ENCODE measurements at places on chromosomes 5 and 9. TPM values are rescaled to one million over a fixed set of nuclear protein-coding genes. Genes with fewer than 3 reads are reported as not detected.

The OR1J2 gene
- total RNA-seq = not detected

GRCh38 chr5:16615741-16616535 is 859 bp downstream of the RETREG1 start:
- peak overlapping the region; percentile 80 for H3K27ac ChIP-seq
- H3K4me1 ChIP-seq = peaks cover 13% of the 10 kb centered on the region
- peaks cover 13% of the 10 kb centered on the region for H3K27me3 ChIP-seq
- peak overlapping the region; percentile 74 for H3K4me3 ChIP-seq

DNA sequence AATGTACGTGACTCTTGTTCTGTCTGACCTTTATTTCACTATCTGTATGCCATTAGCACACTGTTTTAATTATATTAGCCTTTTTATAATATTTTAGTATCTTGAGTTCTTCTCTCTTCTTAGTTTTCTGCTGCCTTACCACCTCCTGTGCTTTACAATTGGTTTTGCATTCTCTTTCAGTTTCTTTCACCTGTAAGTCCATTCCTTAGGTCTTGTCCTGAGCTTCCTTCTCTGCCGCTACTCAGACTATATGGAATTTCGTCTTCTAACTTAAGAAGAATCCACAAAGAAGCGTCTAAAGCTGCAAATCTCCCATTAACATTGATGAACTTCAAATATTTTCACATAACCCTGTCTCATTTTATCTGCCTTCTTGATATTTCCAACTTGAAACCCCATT is 642.9 kb downstream of the MAT2B start:
- no peak overlapping the region for H3K4me3 ChIP-seq
- no peak overlapping the region for H3K27ac ChIP-seq
- no peak for DNase-seq
- H3K4me1 ChIP-seq = no peaks in the 10 kb centered on the region
- no peaks in the 10 kb centered on the region for H3K36me3 ChIP-seq

The PCDHA6 gene
- 0.92 TPM for total RNA-seq

The MED27 gene
- 17.8 TPM for total RNA-seq

The BAG1 gene
- total RNA-seq = 135 TPM

DNA sequence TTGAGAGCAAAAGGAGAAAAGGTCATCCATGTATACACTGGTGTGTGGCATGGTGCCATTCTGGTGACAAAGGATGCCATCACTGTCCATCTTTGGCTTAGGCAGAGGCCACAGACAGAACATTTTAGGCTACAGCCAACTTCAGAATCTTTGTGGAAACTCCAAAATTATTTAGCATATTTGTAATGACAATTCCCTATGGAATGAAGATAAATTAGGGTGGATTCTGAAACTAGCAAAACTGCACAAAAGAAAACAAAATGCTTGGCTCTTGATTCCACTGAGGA is 92.5 kb downstream of the FBXW11 start:
- H3K27me3 ChIP-seq = no peaks in the 10 kb centered on the region
- no peak overlapping the region for H3K4me3 ChIP-seq
- no peak overlapping the region for H3K27ac ChIP-seq
- no peak for DNase-seq
- H3K36me3 ChIP-seq = peaks cover 7% of the 10 kb centered on the region

DNA sequence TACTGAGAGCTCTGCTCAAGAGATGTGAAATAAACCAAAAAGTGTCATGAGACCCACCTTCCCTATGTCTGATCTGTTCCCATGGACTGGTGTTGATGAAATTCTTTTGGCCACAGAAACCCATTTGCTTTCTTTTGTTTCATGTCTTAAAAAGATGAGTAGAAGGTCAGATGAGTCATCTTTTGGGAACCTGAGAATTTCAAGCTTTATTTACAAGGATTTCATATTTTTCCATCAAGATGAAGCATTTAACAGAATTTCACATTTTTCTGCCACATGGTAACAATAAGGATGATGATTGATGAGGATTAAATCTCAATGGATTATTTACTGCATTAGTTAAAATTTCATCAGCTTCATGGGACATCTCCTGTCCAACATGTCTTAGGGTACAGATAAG is 337.8 kb downstream of the DEPDC1B start:
- no peak overlapping the region for H3K4me3 ChIP-seq
- DNase-seq = no peak
- H3K27me3 ChIP-seq = no peaks in the 10 kb centered on the region
- H3K4me1 ChIP-seq = no peaks in the 10 kb centered on the region

GRCh38 chr9:16475996-16476395 is 394.5 kb downstream of the BNC2 start:
- no peaks in the 10 kb centered on the region for H3K4me1 ChIP-seq
- H3K4me3 ChIP-seq = no peak overlapping the region
- no peaks in the 10 kb centered on the region for H3K36me3 ChIP-seq
- H3K27ac ChIP-seq = no peak overlapping the region
- no peak for DNase-seq

The PRUNE2 gene
- 10.6 TPM for total RNA-seq

- no peaks in the 10 kb centered on the region for H3K36me3 ChIP-seq
- no peak for DNase-seq
- H3K4me1 ChIP-seq = peaks cover 12% of the 10 kb centered on the region
- no peak overlapping the region for H3K27ac ChIP-seq
- no peaks in the 10 kb centered on the region for H3K27me3 ChIP-seq
Observed at GRCh38 chr5:145540375-145540774, 294.8 kb downstream of the PRELID2 start.

The ASTN2 gene
- 7.0 TPM for total RNA-seq

- H3K27me3 ChIP-seq = no peaks in the 10 kb centered on the region
- H3K4me1 ChIP-seq = no peaks in the 10 kb centered on the region
- H3K27ac ChIP-seq = peak overlapping the region; percentile 76
- H3K36me3 ChIP-seq = no peaks in the 10 kb centered on the region
Observed at GRCh38 chr9:136614372-136614922, 48.3 kb upstream of the EGFL7 start.

The SH3GL2 gene
- 2.9 TPM for total RNA-seq

DNA sequence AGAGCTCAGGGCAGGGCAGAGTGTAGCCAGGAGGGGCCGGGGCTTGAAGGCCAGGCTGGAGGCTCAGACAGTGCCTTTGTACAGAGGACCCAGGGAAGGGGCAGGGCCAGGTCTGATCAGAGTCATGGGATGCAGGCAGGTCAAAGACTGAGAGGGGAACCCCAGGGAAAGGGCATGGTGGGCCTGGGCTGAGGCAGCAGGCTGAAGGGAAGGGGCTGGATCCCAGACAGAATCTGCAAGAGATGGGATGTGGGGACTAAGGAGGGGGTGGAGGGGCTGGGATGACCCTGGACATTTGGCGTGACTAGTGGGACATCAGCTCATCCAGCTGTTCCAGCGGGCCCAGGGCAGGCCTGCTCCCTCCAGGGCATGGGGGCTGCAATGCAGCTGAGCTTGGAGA is 15.5 kb upstream of the MRNIP start:
- peaks cover 76% of the 10 kb centered on the region for H3K36me3 ChIP-seq
- H3K27ac ChIP-seq = no peak overlapping the region
- no peak overlapping the region for H3K4me3 ChIP-seq
- no peaks in the 10 kb centered on the region for H3K27me3 ChIP-seq
- H3K4me1 ChIP-seq = no peaks in the 10 kb centered on the region
- DNase-seq = no peak

GRCh38 chr9:13971966-13972655 is 341.8 kb downstream of the NFIB start:
- H3K27ac ChIP-seq = no peak overlapping the region
- no peaks in the 10 kb centered on the region for H3K27me3 ChIP-seq
- H3K4me1 ChIP-seq = peaks cover 9% of the 10 kb centered on the region
- H3K4me3 ChIP-seq = no peak overlapping the region

DNA sequence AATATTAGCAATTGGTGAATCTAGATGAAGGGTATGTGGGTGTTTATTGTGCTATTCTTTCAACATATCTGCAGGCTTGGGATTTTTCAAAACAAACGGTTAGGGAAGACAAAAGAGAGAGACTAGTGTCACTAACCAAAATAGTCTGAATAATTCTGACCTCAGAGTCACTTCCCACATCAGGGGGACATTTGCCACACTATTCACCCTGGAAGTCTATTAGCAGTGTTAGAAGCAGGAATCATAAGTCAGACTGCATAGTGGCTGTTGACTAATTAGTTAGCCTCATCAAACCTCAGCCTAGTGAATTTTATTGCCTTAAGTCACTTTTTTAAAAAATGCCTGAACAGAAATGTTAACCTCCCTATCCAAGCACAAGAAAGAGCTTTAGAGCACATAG is 169.2 kb upstream of the RGMB start:
- H3K4me1 ChIP-seq = no peaks in the 10 kb centered on the region
- DNase-seq = no peak

DNA sequence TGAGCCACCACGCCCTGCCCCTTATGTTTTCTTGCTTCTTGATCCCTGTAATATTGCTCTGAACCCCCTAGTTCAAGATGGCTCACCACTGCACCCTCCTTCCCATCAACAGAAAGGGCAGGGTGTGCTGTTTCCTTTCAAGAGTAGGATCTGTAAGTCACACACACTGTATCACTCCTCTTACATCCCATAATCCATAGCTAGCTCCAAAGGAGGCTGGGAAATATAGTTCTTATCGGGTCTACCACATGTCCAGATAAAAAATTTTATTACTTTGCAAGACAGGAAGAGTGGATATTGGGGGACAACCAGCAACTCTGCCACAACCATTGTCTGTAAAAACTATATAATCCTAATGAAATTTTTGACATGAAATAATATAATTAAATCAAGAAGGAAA is 79.6 kb downstream of the C9orf50 start:
- H3K4me3 ChIP-seq = no peak overlapping the region
- H3K36me3 ChIP-seq = no peaks in the 10 kb centered on the region
- no peak for DNase-seq
- no peaks in the 10 kb centered on the region for H3K27me3 ChIP-seq

GRCh38 chr9:104238668-104239067 is 144.6 kb downstream of the SMC2 start:
- no peaks in the 10 kb centered on the region for H3K27me3 ChIP-seq
- H3K4me1 ChIP-seq = no peaks in the 10 kb centered on the region
- no peak overlapping the region for H3K27ac ChIP-seq
- no peak overlapping the region for H3K4me3 ChIP-seq
- H3K36me3 ChIP-seq = no peaks in the 10 kb centered on the region

- no peak for DNase-seq
- H3K36me3 ChIP-seq = no peaks in the 10 kb centered on the region
- H3K4me3 ChIP-seq = no peak overlapping the region
Observed at GRCh38 chr5:36374266-36374862, 72.7 kb upstream of the RANBP3L start.

DNA sequence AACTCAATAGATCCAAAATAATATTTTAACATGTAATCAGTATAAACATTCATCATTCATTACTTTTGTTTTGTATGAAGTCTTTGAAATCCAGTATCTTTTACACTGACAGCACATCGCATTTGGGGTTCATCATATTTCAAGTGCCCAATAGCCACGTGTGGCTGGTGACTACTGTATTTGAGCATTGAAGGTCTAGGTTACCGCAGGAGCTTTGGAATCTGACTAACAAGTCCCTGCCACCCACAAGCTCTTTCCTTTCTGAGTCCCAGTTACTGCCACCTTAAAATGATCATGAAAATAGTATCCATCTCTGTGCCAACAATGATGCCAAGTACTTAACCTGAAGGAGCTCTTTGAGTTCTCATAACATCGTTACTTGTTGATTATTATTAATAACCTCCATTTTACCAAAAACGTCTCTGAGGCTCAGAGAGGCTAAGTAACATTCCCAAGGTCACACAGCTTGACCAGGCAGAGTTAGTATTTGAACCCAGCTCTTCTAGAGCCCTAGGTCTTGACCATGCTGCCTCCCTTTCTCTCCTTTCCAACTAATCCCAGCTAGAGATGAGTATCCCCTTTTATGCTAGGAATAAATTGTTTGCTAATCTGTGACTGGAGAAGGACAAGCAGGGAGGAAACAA is 24.2 kb downstream of the ARHGEF37 start:
- no peak overlapping the region for H3K4me3 ChIP-seq
- no peak overlapping the region for H3K27ac ChIP-seq

DNA sequence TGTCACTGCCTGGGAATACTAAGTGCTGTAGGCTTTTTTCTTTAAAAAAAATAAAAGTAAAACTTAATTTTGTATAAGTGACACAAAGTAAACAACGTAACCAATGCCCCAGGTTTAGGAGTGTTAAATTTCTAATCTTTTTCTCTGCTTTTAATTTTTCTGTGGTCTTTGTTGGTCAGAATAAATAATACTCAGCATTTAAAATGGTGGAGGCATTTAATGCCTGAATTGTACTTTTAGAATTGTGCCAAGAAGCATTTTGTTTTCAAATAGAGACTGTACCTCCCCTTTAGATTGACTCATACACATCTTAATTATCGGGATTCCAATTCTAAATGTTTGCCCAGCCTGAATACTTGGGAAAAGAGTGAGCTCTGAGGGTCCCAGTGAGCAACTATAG is 1.6 kb downstream of the DMXL1 start:
- no peak for DNase-seq
- no peak overlapping the region for H3K4me3 ChIP-seq
- no peaks in the 10 kb centered on the region for H3K4me1 ChIP-seq
- no peak overlapping the region for H3K27ac ChIP-seq

DNA sequence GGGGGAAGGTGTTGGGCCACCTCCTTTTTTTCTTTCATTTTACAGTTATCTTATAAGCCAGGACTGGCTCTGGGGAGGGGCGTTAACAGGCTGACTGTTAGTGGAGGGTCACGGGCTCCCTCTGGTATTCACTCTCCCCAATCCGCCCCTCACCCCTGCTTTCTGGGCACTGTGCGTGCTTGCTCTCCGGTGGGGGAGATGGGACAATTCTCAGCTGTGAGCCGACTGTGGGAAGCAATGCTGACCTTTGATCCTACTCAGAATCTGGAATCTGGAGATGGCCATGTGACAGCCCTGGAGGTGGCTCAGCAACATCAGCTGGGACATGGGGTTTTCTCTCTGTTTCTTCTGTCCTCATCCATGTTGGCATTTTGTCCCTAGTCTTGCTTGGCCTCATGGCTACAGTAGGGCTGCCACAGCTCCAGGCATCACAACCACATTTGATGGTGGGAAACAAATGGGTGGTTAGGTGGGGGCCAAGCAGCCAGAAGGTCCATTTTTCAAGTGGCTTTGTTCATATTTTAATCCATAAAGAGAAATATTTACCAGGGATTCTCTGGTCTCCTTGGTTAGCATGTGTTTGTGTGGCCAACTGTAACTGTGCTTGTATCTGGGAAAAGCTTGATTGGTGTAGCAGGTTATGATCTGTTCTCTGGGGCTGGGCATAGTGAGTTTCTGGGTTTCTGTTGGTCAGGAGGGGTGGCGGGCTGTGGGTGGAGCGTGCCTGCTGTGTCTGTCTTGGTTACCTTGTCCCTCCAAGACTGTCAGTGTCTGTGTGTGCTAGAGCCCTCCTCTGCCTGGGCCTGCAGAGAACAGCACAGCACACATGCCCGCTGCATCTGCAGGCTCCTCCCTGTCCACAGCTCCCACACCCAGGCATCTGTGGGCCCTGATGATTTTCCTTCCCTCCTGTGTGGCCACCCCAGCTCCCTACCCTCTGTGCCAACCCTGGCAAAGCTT is 12.4 kb downstream of the WNK2 start:
- no peaks in the 10 kb centered on the region for H3K27me3 ChIP-seq
- no peaks in the 10 kb centered on the region for H3K36me3 ChIP-seq
- peaks cover 8% of the 10 kb centered on the region for H3K4me1 ChIP-seq
- no peak overlapping the region for H3K4me3 ChIP-seq
- no peak for DNase-seq

The SCGB3A2 gene
- 4,264 TPM for total RNA-seq
